ENCODE measurements at places on chromosomes 4 and X.

GRCh38 chrX:50648156-50648555 is 165.8 kb downstream of the SHROOM4 start:
- H3K4me3 ChIP-seq = no peak overlapping the region
- peaks cover 5% of the 10 kb centered on the region for H3K4me1 ChIP-seq
- H3K27ac ChIP-seq = no peak overlapping the region

- DNase-seq = no peak
- no peaks in the 10 kb centered on the region for H3K4me1 ChIP-seq
Measured at GRCh38 chr4:185722029-185722316, 90.0 kb downstream of the SORBS2 start.

GRCh38 chr4:184911310-184911709 is 85.5 kb upstream of the ACSL1 start:
- no peaks in the 10 kb centered on the region for H3K27me3 ChIP-seq
- no peaks in the 10 kb centered on the region for H3K4me1 ChIP-seq
- H3K27ac ChIP-seq = no peak overlapping the region
- no peak for DNase-seq
- no peaks in the 10 kb centered on the region for H3K36me3 ChIP-seq
- H3K4me3 ChIP-seq = no peak overlapping the region

- no peaks in the 10 kb centered on the region for H3K36me3 ChIP-seq
- H3K4me1 ChIP-seq = no peaks in the 10 kb centered on the region
- no peaks in the 10 kb centered on the region for H3K27me3 ChIP-seq
- DNase-seq = no peak
Measured at GRCh38 chr4:141713771-141714445, 77.5 kb downstream of the IL15 start.

DNA sequence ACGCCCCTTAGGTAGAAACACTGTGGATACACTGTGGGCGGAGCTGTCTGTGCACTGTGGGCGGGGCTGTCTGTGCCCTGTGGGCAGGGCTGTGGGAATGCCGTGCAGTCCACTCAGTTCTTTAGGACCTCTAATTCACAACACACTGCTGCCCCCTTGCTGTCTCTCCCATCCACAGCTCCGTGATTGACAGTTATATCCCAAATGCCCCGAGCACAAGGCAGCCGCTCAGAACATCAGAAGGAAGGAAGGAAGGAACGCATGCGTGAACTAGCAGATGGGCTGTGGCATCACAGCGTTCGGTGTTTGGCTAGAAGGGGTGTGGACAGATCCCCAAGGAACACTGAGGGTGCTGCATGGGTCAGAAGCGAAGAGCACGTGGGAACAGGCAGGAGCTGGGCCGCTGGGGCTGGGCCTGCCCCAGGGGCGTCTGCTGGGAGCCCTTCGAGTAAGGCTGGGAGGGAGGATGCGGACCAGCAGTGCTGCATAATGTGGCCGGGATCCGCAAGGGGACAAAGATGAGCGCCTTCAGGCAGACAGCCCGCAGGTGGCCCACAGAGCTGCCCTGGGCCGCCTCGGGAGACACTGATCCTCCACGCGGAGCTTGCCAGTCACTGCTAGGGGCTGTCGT is 29.8 kb downstream of the ACOX3 start:
- no peaks in the 10 kb centered on the region for H3K36me3 ChIP-seq
- H3K4me1 ChIP-seq = peaks cover 5% of the 10 kb centered on the region
- H3K27me3 ChIP-seq = no peaks in the 10 kb centered on the region
- H3K27ac ChIP-seq = no peak overlapping the region
- H3K4me3 ChIP-seq = no peak overlapping the region

DNA sequence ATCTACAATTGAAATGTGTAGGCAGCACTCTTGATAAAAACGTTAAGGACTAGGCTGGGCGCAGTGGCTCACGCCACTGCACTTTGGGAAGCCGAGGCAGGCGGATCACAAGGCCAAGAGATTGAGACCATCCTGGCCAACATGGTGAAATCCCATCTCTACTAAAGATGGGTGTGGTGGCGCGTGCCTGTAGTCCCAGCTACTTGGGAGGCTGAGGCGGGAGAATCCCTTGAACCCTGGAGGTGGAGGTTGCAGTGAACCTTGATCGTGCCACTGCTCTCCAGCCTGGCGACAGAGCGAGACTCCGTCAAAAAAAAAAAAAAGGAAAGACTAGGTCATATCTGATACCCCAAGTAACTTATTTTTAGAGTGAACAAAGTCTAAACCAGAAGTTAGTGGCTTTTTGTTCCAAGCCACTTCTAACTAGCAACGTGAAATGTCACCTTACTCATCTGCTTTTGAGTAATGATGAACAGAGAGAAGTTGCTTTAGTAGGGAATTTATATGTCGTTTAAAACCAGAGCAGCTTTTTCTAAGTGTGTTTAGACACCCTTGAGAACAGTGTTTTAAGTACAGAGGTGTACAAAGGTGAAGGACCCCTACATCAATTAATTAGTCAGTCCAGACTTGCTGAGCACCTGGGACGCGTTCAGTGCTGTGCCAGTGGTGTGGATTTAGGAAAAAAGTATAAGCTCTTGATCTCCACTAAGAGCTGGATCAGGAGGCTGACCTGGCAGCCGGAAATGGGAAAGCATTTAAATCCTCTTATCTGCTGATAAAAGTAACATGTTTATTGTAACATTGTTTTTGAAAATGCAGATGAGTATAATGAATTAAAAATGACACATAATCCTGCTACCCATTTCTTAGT is 23.5 kb downstream of the SPRY1 start:
- H3K27ac ChIP-seq = no peak overlapping the region
- H3K4me3 ChIP-seq = no peak overlapping the region
- H3K27me3 ChIP-seq = no peaks in the 10 kb centered on the region
- no peaks in the 10 kb centered on the region for H3K36me3 ChIP-seq
- peaks cover 6% of the 10 kb centered on the region for H3K4me1 ChIP-seq

DNA sequence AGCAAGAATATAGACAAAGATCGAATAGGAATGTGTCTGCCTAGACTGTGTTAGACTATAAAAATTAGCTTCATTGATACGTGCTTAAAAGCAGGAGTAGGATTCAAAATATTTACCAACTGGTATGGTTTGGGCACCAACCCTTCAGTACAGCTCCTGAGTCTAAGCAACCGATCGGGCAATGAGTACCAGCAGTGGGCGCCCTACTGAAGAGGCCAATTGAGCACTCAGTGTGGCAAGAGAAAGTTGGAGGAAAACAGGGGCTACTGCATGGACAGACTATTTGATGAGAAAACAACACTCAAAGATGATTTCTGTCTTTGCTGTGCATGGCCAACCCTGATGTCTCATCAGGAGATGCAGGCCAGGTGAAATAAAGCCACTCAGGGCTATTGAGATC is 176.0 kb upstream of the NWD2 start:
- no peak overlapping the region for H3K27ac ChIP-seq
- no peak overlapping the region for H3K4me3 ChIP-seq
- H3K36me3 ChIP-seq = no peaks in the 10 kb centered on the region
- no peaks in the 10 kb centered on the region for H3K27me3 ChIP-seq
- no peaks in the 10 kb centered on the region for H3K4me1 ChIP-seq

DNA sequence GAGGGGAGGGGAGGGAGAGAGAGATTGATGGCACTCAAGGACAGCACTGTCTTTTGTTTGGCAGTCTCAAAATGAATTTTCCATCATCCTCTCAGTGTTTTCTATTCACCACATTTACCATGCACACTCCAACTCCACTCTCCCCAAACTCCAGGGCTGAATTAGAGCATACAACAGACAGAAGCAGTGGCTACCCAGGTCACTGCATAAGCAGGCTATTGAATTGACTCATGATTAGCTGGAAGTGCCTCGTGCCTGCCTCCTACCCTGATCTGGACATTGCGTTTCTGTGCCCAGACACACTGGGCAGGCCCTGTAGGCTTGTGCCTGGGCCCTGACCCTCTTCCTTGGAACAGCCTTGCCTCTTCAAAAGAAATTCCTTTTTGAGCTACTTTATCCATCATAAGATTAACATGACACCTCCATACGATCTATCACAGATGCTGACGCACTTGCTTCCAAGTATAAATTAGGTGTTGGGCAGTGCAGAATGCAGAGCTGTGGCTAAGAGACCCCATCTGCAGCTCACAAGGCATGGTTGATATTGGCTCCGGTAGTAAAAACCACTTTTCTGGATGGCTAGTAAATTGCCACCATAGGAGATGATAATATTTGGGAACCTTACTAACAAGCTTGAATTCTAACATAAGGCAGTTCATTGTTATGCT is 752.9 kb downstream of the RPA4 start:
- H3K4me1 ChIP-seq = peaks cover 4% of the 10 kb centered on the region
- H3K36me3 ChIP-seq = no peaks in the 10 kb centered on the region
- H3K4me3 ChIP-seq = no peak overlapping the region
- DNase-seq = no peak

DNA sequence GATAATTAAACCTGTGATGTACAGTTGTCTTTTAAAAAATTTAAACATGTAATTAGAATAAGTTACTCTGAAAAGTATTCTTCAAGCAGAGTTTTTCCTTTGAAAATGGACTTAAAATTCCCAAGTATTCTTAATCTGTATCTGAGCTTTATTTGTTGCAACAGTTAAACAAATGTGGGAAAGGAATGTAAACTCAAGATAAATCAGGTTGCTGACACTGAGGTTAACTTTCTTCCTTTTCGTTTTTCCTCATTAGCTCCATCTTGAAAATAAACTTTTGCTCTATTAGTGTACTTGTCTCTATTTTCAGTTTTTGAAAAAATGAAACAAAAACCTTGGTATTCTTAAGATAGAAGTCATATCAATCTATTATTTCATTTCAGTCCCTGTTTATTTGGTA is 144.5 kb upstream of the BMPR1B start:
- H3K4me1 ChIP-seq = no peaks in the 10 kb centered on the region
- no peaks in the 10 kb centered on the region for H3K27me3 ChIP-seq
- no peak overlapping the region for H3K27ac ChIP-seq

DNA sequence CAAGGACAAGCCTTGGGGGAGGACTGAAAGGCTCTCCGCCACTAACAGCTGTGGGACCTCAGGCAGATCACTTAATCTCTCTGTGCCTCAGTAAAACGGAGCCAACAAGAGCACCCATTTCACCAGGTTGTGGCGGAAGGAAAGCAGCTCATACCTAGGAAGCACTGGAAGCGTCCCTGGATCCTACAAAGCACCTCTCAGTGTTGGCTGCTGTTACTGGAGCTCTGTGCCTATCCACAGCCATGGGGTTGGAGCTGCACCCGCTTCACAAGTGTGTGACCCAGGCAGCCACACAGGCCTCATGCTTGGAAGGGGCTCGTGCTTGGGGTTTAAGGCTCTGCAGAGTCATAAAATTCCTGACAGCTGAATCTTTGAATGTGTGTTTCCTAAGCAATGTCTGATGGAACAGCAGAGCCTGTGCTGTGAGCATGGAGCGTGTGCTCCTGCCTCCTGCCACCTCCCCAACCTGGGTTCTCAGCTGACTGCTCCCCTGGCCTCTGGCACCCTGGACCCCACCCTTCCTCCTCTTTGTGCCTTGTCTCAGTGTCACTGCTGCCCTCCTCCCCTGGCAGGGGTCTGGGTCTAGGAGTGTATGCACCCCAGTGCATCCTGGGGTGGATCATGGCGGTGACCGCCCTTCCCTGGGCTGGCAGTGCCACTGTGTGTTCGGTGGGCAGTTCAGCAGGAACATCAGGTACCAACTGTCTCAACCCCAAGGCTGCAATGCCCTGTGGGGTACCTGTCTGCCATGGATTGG is 14.4 kb upstream of the MAN2B2 start:
- DNase-seq = no peak
- peaks cover 76% of the 10 kb centered on the region for H3K27me3 ChIP-seq
- no peak overlapping the region for H3K4me3 ChIP-seq
- H3K4me1 ChIP-seq = peaks cover 5% of the 10 kb centered on the region

DNA sequence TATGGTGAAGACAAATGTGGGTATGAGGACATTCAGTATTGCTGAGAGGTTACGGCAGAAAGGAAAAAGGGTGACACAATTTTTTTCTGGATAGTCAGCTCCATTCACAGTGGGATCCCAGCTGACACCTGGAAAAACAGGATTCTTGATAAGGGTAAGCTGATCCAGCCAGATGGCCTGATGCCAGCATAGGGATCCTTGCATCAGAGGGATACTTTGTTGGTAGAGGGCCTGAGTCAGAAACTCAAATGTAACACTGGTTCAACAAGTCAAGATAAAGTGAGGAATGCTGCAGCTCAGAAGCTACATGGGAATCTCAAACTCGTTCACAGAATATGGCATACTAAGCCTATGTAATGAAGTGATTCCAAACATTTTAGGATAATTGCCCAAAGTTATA is 726.7 kb downstream of the C4orf33 start:
- H3K36me3 ChIP-seq = no peaks in the 10 kb centered on the region
- H3K27ac ChIP-seq = no peak overlapping the region

DNA sequence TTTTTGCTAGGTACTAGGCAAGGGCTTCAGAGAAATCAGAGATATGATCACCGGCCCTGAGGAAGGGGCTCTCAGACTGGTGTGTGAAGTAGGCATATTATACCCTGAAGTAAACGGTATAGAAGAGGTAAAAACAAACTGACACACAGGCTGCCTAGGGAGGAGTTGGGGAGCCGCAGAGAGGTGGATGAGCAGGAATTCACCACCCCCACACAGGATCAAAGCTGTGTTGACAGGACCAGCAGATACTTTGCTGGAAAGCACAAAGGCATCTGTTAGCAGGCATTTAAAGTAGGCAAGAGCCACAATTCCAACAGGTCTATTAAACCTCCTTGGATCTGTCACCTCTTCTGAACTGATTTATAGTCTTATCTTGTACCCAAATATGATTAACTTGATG is 71.8 kb upstream of the GPR34 start:
- H3K4me3 ChIP-seq = no peak overlapping the region
- H3K4me1 ChIP-seq = no peaks in the 10 kb centered on the region
- no peaks in the 10 kb centered on the region for H3K27me3 ChIP-seq
- DNase-seq = no peak

GRCh38 chr4:173564461-173564860 is 34.4 kb upstream of the HAND2 start:
- H3K27me3 ChIP-seq = no peaks in the 10 kb centered on the region
- H3K4me3 ChIP-seq = no peak overlapping the region
- H3K4me1 ChIP-seq = no peaks in the 10 kb centered on the region
- H3K27ac ChIP-seq = no peak overlapping the region
- no peaks in the 10 kb centered on the region for H3K36me3 ChIP-seq
- DNase-seq = no peak

- no peak overlapping the region for H3K27ac ChIP-seq
- no peaks in the 10 kb centered on the region for H3K27me3 ChIP-seq
- no peak overlapping the region for H3K4me3 ChIP-seq
Measured at GRCh38 chr4:100929758-100930157, 411.9 kb upstream of the EMCN start.

GRCh38 chrX:68847172-68847571 is 18.4 kb downstream of the EFNB1 start:
- H3K27me3 ChIP-seq = peaks cover 6% of the 10 kb centered on the region
- DNase-seq = no peak
- H3K36me3 ChIP-seq = no peaks in the 10 kb centered on the region
- peaks cover 5% of the 10 kb centered on the region for H3K4me1 ChIP-seq
- no peak overlapping the region for H3K27ac ChIP-seq

- no peak for DNase-seq
- H3K27me3 ChIP-seq = no peaks in the 10 kb centered on the region
- 0 out of 2 replicates have a peak, but pooled peaks cover 3% of the 10 kb centered on the region for H3K4me1 ChIP-seq
Measured at GRCh38 chrX:23896981-23897380, 10.8 kb downstream of the APOO start.

All from H1 (cell line).